ENCODE measurements at places on chromosomes 12 and 14.

DNA sequence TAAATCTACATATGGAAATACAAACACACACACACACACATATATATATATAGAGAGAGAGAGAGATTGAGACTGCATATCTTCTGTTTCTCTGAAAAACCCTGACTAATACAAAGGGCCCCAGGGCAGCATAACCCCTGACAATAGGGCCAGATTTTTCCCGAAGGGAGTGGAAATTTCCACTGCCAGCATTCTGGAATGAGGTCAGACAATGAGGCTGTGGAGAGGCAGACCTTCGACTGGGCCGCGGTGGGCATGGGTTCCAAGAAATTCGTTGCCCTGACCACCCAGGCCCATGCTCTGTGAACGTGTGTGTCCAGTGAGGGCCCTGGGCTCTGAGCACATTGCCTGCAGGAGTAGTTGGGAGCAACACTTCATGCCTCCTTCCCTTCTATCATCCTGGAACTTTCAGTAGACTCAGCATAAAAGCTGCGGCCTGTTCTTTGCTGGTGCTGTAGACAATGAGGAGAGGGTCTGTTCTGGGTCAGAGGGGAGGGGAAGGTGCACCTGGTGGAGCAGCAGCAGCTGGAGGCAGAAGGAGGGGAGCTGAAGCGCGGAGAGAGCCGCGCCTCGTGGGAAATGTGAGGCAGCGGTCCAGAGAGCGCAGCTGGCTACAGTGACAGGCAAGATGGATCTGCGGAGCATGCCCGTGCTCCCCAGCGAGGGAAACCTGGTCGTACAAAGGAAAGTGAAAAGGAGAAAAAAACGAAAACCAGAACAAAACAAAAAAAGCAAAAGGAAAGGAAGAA, 25.6 kb upstream of the CCDC60 start:
- no peak for DNase-seq

- DNase-seq, result no peak
Measured at GRCh38 chr12:65668981-65669695, 155.1 kb upstream of the HMGA2 start.

DNA sequence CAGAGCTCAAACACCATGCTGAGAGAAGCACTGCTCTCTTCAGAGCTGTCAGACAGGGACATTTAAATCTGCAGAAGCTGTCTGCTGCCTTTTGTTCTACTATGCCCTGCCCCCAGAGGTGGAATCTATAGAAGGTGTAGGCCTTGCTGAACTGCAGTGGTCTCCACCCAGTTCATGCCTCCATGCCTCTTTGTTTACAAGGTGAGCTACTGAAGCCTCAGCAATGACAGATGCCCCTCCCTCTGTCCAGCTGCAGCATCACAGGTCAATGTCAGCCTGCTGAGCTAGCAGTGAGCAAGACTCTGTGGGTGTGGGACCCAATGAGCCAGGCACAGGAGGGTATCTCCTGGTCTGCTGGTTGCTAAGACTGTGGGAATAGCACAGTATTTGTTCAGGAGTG, 25.4 kb upstream of the CCDC198 start:
- DNase-seq, result no peak

GRCh38 chr12:99137124-99137855, 492.2 kb downstream of the APAF1 start:
- no peak for DNase-seq

- no peak for DNase-seq
Measured at GRCh38 chr14:101456246-101457175, 104.8 kb upstream of the DIO3 start.

DNA sequence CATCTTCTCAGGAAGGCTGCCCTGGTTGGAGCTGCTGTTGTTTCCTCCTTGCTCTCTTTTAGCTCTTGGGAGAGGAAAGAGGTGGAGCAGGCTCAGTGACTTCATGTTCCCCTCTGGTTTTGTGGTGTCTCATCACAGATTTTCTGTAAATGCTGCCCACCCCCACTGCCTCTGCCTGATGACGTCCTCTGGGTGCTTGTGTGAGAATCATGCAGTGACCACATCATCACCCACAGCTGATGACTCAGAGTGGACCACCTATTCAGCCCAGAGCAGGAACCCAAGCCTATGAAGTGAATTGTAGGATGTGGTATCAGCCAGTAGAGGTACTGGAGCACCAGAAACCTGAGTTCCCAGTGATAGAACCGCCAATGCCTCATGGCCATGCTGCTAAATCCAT, at the start of gene GZMB:
TSS of gene GZMB (minus strand) at position 33 of the 400 bp plus-strand sequence. CDS start at position 3, 30 bp downstream.
- peak; percentile 68 for DNase-seq

DNA sequence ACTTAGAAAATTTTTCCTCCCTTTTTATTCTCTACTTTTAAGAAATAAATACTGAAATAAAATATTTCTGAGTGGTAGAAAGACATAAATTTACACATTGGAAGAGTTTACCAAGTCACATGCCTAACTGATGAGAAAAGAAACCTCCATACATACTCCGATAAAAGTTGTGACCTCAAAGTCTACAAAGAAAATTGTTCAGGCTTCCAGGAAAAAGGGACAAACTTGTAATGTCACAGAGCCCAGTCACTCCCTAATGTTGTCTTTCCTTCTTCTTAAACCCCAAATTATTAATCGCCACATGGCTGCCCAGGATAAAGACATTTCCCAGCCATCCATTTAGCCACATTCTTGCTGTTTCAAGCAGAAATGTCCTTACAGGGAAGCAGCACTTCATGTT, 455.3 kb downstream of the MDGA2 start:
- DNase-seq, result no peak

DNA sequence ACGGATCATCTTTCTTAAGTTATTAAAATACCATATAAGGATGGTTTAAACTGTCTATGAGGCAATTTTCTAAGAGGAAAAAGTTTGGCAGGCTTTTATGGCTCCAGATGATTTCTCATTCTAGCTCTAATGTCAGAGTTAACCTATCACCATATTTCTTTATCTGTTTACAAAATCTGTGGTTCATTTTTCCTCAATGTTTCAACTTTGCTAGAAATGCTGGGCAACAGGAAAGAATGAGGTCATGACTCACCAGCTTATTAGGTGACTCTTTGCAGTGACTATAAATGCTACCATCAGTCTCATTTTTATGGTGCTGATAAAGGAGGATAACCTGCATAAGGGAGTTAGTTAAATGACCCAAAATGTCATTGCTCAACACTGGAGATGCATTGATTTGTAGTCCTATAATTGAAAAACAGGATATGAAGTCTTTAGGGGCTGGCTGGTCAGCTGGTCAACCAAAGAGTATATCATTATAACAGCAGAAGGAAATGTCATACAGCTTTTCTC, 45.3 kb upstream of the RAP1B start:
- no peak for DNase-seq

DNA sequence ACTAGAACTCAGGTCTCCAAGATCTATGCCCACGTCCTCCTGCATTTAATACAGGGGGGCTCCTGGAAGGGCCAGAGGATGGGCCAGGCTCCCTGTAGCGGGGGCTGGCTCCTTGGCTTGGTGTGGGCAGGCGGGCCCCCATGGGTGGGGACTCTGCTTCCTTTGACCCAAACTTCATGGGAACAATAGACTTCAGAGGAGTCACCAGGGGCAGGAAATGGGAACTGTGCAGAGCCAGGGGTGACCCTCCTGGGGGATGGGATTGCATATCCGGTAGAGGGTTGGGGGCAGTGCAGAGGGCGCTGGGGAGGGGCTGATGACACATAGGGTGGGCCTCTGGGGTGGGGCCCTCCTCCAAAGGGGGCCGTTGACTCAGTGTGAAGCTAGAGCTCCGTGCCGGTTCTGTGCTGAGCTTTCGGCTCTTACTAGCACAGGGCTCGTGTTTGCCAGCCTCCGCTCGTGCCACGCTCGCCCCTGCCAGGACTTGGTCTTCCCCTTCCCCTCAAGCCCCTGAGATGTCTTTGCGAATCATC, 4.6 kb downstream of the TEAD4 start:
- no peak for DNase-seq

GRCh38 chr14:32341947-32342846, 13.1 kb downstream of the AKAP6 start:
- no peak for DNase-seq

DNA sequence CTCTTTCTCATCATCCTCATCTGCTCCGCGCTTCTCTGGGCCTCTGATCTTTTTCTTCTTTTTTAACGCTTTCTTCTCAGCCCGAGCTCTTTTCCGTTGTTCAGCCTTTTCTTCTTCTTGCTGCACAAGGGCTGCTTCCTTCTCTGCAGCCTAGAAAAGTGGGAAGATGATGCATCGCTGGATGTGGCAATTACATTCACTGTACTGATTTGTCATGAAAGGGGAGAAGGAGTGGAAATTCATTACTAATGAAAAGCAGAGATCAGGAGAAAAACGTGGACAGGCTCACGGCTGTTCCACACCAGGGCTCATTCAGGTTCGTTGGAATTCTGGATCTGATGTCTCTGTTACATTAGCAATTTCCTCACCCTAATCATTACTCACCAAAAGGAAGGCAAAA, 15.1 kb downstream of the FICD start:
- DNase-seq, result no peak

- no peak for DNase-seq
Measured at GRCh38 chr12:52847335-52848102, 1.3 kb downstream of the KRT78 start.

- no peak for DNase-seq
Measured at GRCh38 chr12:13088496-13088895, 15.0 kb downstream of the GSG1 start.

- no peak for DNase-seq
Measured at GRCh38 chr14:69701857-69702256, 65.1 kb upstream of the SRSF5 start.

DNA sequence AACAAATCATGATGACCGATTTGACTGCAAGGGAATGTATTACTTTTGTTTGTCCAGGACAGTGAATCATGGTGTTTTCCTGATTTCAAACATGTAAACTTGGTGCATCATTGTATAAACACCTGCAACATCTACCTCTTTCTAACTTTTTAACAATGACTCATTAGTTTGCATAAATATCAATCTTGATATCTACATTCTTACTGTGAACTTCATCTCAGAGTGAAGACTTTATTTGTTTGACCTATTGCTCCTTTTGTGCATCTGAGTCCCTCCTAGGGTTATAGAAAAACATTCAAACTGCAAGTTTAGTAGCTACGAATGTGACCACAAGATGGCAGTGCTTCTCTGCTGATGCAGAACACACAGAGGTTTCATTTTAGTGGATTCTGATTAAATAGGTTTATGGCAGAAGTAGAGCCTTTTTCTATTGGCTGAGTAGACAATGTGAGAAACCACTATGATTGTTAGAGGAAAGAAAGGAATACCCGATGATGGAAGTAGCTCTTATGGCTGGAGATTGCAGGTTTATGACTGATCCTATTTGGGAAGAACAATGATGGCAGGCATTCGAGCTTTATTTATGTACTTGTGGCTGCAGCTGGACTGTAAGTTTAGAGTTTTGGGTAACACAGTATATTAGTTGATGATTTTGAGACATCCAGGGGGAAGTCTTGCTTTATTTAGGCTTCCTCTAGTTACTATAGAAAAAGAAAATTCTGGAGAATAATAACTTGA, 244.2 kb upstream of the OR4E1 start:
- DNase-seq, result peak; percentile 24

DNA sequence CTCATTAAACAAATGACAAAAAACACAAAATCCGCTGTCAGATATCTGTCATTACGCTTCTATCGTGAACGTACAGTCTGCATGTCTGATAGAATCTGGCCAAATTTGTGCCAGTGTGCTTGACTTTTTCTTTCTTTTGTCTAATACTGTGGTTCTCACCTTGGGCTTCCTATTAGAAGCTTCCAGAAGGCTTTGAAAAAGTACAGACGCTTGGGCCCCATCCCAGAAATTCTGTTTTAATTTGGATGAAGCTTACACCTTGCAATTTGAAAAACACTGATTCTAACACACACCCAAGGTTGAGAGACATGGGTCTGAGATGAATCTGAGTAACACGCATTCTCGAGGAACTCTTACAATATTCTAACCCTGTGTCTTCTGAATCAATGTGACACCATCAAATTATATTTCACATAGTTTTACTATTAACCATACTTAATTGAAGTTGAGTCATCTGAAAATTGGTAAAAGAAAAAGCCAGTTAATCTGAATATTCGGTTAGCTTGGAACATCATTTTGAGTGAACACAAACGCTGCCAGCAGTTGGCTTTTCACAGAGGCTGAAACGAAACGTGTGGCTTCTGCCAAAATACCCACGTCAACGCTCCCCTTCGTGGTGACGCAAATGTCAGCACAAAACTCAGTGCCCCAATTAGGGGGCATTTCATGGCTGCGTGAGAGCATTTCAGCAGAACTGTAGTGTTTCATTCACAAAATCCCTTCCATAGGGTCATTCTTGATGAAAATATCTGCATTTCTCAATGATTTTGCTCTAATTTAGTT, 420.5 kb downstream of the TMEM132D start:
- DNase-seq, result no peak

DNA sequence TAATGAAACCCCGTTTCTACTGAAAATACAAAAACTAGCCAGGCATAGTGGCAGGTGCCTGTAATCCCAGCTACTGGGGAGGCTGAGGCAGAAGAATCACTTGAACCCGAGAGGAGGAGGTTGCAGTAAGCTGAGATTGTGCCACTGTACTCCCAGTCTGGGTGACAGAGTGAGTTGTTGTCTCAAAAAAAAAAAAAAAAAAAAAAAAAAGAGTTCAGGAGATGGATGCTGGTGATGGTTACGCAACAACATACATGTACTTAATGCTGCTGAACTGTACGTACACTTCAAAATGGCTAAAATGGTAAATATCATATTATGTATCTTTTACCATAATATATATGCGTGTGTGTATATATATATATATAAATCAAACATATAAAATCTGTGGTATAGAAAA, 29.0 kb downstream of the ACTN1 start:
- DNase-seq, result no peak

- no peak for DNase-seq
Measured at GRCh38 chr14:31269634-31270195, 62.1 kb upstream of the HECTD1 start.

DNA sequence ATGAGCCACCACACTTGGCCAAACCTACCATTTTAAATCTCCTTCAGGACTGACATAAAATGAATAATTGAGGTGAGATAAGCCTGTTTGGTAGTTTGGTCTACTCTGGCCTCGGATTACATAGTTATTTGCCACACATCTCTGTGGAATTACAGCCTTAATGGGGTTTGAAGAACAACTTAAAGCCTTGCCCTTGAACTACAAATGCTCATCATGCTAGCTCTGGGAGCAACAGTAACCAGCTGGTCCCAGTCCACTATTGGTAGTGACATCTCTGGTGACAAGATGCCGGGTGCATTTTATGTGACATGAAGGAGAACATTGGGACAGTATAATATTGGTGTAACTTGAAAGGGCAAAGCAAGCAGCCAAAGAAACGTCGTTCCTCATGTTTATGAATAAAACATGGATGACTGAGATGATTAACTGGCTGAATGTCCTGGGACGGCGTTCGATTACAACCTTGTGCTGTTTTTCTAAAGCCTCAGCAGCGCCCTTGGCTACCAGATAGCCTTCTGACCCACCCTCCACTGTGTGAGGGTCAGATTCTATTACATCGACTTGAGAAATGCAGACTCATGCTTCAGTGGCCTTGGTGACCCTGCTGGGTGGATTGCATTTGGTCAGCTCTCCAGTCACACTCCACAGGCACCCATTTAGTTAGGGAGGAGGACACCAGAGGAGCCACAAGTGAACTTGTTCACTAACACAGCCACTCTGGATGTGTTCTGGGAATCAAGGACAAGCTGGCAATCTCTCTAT, 41.5 kb downstream of the BEST3 start:
- no peak for DNase-seq

Measured in stimulated activated CD4-positive, alpha-beta T cell treated with anti-CD3 and anti-CD28 coated beads, Interleukin-12 subunit alpha, Interleukin-12 subunit beta, amount 100 ng/mL, for 24 hours (primary cell).